Jurkat, Clone E6-1 (cell line): ENCODE measurements at places on chromosomes 11 and 22.

GRCh38 chr11:121417055-121417551, 35.0 kb upstream of the SORL1 start:
- peak; percentile 89 for DNase-seq

DNA sequence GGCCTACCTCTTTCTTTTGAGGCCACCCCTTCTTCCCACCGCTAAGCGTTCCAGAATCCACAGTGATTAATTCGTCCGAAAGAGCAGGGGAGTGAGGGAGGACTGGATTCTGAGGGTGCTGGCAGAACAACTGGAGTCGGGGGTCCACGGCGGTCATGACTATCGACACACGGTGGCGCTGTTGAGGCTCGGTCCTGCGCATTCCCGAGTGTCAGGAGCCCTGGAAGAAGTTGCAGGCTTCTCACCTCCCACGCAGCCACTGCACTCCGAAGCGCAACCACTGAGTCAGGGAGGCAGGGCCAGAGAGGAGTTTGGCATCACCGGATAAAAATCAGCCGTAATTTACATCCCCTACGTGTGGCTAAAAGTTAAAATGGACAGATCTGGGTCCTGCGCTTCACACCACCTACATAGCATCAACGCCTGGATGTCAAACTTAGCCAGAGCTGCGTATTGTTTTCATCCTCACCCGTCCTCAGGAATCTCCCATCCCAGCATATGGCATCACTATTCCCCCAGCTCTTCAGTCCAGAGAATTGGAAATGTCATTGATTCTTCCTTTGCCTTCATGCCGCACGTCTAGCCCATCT, 10.7 kb upstream of the CTSF start:
- peak; percentile 26 for DNase-seq

DNA sequence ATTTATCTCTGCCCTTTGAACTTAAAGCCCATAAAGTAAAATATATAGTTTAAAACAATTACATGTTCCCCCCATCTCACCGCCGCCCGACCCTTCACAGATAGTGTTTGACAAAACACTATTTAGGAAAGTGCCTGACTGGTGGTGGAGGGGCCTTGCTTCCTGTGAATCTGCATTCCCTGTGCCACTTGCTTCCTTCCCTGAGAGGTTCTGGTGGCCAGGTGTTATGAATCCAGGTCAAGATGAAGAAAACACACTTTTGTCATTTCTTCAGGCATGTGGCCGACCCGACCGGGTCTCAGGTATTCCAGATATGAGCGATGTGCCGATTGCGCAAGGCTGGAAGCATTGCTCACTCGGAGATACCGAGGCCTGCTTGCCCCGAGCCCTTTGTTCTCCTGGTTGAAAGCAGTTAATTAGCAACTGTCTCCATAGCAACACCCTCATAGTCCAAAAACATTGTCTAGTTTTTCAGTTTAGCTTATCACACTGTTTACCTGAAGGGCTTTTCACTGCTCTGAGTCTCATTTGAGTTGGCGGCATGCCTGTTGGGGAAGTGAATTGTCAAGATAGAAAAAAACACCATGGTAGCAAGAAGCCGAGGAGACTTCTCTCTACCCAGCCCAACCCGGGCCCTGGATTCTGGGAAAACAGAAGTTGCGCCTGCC, 128.3 kb downstream of the TEAD1 start:
- DNase-seq = peak; percentile 22

- DNase-seq = no peak
Observed at GRCh38 chr11:66850588-66851238, 6.2 kb upstream of the LRFN4 start.

GRCh38 chr11:66409226-66409625, 11.6 kb upstream of the NPAS4 start:
- no peak for DNase-seq

GRCh38 chr11:130580372-130580771, 131.9 kb downstream of the ADAMTS15 start:
- no peak for DNase-seq

GRCh38 chr11:44893308-44893822, 57.3 kb downstream of the TP53I11 start:
- no peak for DNase-seq

GRCh38 chr11:111913997-111914396, 1.5 kb downstream of the HSPB2 start:
- no peak for DNase-seq

GRCh38 chr11:43992834-43993637, 50.6 kb downstream of the C11orf96 start:
- no peak for DNase-seq

- no peak for DNase-seq
Observed at GRCh38 chr22:50119768-50120251, 30.0 kb downstream of the MOV10L1 start.

DNA sequence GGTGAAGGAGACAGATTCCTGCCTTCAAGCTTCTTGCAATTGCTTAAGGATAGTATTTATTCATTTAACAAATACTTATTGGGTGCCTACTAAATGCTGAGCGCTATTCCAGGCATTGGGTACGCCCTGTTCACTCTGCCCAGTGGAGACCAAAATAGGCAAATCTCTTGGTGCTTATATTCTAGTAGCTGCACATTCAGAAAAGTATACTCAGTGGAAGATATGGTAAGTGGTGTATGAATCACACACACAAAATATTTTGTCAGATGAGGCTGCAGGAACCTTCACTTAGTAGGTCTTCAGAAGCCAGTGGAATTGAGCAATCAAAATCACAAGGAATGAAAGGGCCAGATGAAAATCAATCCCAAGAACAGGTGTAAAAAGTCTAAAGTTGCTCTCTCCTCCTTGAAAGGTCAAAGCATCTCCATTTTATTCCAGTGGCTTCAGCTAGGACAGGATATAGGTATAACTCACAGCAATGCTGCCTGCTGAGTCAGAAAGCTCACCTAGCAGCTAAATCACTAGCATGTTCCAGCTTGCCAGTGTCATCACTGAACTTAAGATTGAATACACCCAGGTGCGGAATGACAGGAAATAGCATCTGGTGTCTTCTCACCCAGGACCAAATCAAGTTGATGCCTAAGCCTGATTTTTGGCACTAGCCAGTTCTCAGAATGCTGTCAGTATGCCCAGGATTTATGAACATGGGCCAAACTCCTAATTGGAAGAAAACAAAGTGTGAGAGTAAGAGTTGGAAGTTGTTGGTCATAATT, 83.9 kb downstream of the AMOTL1 start:
- DNase-seq = no peak

- DNase-seq = no peak
Observed at GRCh38 chr22:39936523-39937145, 23.6 kb upstream of the TMA7B start.

DNA sequence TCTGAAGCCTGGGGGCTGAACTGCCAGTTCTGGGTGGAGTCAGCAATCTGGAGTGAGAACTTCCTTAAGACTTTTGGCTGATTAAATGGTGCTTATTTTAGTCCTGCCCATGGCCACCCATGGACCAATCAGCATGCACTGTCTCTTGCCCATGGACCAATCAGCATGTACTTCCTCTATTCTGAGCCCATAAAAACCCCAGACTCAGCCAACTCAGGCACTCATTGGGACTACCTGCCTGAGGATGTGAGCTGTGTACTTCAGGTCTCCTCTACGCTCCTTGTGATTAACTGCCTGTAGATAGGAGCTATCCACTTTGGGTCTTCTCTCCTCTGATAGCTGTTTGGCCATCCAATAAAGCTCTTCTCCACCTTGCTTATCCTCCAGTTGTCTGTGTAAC, 342.3 kb upstream of the CCDC179 start:
- DNase-seq = no peak

DNA sequence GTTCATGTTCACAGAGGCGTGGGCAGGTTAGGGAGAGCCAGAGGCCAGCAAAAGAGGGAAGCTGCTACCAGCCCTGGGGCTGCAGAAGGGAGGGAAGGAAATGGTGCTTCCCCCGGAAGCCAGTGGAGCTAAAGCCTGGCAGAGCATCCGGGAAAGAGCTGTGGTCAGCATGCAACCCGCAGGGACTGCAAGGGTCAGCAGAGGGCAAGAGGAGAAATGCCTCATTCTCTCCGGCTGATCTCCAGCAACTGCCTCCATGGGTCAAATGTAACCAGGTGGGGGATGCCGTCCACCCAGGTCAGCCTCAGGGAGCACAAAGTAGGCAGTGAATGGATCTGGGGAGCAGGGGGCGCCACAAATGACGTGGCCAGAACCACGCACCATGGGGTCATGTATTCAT, 36.9 kb upstream of the PRR5 start:
- no peak for DNase-seq

- DNase-seq = no peak
Observed at GRCh38 chr11:69234740-69235710, 58.9 kb upstream of the MYEOV start.

GRCh38 chr22:27115816-27116256, 458.4 kb downstream of the MIAT start:
- DNase-seq = no peak

- DNase-seq = no peak
Observed at GRCh38 chr11:10450462-10451425, 4.3 kb upstream of the AMPD3 start.

GRCh38 chr22:17422736-17423343, 53.6 kb downstream of the CECR2 start:
- DNase-seq = no peak

- DNase-seq = no peak
Observed at GRCh38 chr11:9274499-9275258, 9.5 kb upstream of the DENND5A start.

DNA sequence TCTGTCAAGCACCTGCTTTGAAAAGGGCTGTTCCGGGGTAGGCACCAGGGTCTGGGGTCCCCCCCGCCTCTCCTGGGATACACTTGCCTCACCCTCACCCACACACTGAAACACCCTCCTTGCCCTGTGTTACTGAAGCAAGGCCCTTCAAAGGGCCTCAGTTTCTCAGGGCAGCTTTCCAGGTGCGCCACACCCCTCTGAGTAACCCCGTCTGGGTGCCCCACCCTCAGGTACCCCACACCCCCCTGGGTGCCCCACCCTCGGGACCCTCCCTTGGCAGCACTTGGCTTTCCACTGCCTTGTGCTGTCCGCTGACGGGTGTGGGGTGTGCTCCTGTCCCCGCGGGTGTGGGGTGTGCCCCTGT, 413.6 kb downstream of the TBC1D22A start:
- DNase-seq = no peak

GRCh38 chr22:48651981-48652538, 1175.6 kb downstream of the BRD1 start:
- DNase-seq = no peak

GRCh38 chr11:7186676-7187075, 65.0 kb upstream of the SYT9 start:
- no peak for DNase-seq

DNA sequence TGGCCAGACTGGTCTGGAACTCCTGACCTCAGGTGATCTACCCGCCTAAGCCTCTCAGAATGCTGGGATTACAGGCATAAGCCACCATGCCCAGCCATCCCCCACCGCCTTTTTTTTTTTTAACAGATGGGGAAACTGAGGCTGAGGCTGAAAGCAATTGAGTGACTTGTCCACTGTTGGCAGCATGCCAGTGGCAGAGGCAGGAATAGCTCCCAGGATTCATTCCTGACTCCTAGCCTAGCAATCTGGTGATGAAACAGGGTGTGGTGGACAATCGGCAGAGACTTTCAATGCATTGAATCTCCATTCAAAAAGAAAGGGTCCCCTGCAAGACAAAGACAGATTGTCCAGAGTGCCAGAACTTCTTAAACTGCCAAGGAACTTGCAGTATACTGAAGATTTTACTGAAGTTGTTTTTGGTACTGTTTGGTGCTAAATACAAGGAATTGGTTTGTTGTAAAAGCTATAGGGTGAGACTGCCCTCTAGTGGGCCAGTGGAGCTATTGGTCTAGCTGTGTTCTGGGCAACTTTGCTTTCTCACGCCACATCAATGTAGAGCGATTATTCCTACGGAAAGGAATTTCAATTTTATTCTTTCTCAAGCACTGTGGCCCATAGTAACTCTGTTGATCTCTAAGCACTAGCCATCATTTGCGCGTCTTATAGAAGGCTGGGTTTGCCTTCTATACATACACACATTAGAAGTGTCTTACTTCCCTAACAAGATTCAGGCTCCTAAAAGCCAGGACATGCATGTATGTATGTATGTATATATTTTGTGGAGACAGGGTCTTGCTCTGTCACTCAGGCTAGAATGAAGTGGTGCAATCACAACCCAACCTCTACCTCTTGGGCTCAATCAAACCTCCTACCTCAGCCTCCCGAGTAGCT, 21.0 kb downstream of the C22orf31 start:
- DNase-seq = peak; percentile 78

GRCh38 chr11:102879801-102880200, 5.0 kb upstream of the MMP12 start:
- DNase-seq = no peak

DNA sequence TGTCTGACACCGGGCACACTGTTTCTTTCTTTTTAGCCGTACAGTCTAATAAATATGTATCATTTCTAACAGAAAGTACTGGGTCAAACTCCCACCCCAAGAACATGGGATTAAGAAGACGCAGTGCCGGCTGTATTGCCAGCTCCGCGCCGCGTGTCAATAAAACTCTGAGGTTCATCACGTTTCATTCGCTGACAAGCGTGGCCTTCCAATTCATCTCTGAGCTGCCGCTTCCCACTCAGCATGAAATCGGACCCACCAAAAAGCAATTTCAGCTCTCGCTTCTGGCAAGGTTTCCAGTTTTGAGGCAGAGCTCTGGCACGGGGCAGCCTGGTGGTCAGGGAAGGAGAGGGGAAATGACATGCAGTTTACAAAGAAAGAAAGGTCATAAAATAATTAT, 819.8 kb downstream of the OPCML start:
- no peak for DNase-seq

DNA sequence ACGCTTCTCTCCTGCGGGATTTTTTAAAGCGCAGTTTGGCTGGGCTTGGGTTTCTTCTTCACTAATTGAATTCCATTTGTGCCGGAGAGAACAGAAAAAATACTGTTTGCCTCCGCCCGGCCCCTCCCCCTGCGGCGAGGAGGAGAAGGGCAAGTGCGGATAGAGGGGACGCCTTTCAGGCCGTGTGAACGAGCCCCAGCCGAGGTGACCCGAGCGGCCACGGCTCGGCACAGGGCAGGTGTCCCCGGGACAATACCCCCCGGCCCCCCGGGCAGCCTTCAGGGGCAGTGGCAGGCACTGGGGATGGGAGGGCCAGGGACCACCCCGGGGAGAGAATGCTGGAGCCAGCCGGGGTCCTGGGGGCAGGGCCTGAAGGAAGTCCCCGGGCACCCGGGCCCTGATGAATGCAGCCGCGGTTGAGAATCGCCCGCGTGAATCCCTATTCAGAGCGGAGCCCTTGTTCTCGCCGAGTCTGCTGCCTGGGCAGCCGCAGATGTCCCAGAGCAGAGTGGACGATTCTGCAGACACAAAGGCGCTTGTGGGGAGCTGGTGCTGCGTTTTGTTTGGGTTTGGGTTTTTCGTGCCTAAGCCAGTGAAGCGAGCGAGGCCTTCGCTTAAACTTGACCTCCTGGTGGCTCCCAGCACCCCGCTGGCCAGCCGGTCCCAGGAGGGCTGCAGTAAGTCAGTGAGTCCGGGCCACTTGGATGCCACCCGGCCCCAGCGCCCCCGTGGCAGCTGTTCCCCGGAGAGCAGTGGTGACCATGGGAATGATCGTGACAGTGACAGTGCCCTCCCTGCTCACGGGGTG, 96.0 kb downstream of the WNT7B start:
- no peak for DNase-seq
